RWPE2 (cell line): ENCODE measurements at places on chromosomes 12 and 14.
A peak's percentile ranks its signal among the peaks of the same experiment; 100 is the strongest.

DNA sequence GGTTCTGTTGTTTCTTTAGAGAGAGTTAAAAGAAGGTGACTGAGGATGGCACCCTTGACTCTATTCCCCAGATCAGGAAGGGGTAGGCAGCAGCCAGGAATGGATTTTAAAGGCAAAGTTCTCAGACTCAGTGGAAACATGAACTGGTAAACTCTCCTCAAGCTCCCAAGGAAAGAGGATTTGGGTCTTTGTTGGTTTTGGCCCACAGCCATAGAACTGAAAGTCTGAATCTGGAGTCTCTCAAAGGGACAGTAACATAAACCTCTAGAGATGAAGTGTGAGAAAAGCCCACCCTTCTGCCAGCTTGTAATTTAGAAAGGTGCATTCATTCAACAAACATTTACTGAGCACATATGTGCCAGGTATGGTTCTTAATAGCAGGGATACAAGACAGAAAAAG is 28.6 kb upstream of the BLTP3B start:
- DNase-seq: no peak

DNA sequence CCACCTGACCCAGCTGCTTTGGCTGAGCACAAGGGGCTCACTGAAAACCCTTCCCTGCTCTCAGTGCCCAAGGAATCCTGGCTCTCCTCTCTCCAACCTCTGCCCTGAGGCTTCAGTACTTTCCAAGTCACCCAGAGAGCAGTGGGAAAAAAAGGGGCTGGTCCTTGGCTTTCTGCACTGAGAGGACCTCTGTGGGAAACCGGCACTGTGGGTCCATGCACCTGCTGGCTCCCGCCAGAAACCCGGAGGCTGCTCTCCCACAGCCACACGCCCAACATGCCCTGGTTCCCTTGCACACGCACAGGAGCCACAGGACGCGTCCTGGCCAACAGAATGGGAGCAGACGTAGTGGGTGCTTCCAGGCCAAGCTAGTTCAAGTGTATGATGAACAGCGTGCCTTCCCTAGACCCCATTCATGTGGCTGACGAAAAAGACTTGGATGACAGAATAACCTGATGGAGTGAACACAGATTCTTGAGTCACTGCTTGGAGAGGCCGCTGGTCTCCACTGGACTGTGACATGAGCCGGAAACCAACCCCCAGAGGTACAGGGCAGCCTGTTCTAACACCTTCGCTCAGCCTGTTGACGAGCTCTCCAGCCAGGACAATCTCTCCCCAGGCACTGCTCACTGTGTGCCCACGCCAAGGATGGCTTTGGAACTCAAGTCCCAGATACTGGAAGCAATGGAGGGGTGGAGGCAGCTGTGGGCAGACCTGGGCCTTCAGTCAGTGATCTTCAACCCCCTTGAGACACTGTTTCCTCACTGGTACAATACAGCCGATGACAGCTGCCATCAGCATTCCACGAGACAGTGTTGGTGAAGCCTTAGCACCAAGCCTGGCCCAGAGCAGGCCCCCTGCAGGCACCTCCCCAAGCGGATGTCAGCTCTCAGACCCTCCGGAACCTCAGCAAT is 87.7 kb downstream of the ITPK1 start:
- DNase-seq: no peak

GRCh38 chr14:55306938-55307589 is 35.8 kb downstream of the FBXO34 start:
- DNase-seq: no peak

- DNase-seq: no peak
Observed at GRCh38 chr12:105233041-105233905, 2.7 kb downstream of the APPL2 start.

DNA sequence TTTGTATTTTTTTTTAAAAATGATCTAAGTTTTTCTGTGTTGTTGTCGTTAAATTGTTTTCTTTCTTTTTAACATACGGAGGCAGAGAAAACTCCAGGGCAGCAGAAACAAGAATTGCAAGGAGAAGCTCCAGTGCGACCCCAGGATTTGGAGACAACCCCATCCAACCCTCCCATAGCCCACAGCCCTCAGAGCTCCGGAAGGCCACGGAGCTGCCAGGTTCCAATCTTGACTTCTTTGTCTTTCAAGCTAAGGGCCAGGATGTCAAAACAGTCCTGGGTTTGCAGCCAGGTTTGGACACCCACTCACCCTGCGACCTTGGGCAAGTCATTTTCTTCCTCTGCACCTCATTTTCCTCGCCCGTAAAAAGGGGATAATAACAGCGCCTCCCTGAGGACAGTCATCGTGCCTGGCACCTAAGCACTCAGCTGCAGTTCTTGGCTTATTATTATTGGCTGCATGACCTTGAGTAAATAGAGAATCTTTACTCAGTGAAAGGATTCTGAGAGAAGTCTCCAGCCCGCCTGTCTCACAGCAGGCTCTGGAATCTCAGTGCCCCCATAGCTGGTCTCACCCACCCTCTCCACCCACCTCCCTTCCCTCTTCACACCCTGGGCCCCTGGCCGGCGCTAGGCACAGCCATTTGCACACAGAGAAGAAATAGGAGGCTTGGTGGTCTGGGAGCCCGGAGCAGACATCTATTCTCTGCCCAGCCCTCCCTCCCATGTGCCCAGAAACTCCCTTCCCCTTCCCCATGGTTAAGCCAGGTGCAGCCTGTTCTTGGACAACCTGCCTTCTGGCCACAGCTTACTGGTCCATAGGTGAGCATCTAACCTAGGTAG is 79.4 kb upstream of the BCL11B start:
- DNase-seq: no peak

DNA sequence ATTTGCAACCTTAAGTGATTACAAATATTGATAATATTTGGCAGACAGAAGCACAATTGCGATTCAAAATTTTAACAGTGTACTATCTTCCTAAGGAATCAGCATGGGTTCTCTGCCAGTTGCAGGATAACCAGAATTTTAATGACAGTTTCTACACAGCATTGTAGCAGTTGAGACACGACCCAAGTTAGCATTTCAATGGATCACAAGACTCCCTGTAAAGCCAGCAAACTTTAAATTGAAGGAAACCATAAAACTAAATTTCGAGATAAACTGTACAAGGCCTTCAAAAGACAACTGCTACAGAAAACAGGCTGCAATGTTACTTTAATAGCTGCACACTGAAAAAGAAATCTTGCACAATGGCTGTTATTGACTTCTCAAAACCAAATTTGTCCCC is 154.9 kb downstream of the MED13L start:
- no peak for DNase-seq

- DNase-seq: no peak
Observed at GRCh38 chr12:27434673-27435565, 11.6 kb upstream of the SMCO2 start.

GRCh38 chr14:80447392-80447791 is 236.1 kb upstream of the DIO2 start:
- no peak for DNase-seq

- DNase-seq: no peak
Observed at GRCh38 chr12:6810758-6811157, 10.9 kb upstream of the GPR162 start.

DNA sequence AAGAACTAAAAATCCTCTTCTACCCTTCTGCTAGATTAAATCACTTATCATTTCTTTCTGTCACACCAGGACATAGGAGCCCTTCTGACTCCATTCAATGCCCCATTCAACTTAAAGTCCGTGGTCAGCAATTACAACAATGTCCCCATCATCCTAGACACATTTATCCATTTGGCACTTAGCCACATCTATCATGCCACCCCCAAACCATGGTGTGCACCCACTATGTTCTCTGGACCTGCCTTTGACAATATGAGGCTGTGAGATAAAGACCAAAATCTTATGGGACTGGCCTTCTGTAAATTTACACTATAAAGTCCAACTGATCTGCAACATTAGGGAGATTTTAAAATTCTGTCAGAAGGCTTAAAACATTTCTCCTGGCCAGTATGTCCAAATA is 104.4 kb downstream of the SSPN start:
- no peak for DNase-seq

- DNase-seq: peak; percentile 97
Observed at GRCh38 chr12:109461846-109462756, 15.0 kb downstream of the KCTD10 start.

DNA sequence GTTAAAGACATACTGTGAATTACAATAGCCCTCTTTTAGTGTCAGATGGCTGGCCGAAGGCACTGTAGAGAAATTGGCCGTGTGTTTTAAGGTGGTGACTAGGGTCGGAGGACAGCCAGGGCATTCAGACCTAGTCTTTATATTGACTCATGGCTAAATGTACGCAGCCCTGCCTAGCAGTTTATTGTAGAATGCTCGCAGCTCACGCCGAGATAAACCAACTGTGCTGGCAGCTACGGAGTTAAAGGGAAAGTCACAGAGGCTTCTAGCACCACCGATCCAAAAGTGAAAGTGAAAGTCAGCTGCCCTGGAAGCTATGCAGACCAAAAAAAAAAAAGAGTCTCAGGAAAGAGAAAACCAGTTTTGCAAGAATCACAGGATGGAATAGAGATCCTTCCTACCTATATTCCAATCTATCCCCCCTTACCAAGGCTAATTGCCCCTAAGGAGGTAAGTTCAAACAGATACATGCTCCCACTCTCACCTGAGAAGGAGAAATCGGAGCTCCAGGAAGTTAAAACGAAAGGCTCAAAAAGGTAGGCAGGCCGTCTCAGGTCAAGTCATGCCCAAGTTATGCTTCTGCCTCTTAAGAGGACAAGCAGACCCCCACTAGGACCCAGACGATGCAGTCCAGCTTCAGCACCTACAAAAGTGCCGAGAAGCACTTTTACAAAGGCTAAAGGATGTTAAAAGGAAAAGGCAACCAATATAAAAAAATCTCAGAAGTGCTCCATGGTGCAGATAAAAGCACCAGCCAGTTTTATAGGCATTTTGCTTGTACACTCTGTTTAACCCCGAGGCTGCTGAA is 24.8 kb downstream of the KLRK1 start:
- DNase-seq: no peak

GRCh38 chr14:69986336-69986735 is 107.1 kb downstream of the SMOC1 start:
- DNase-seq: no peak

DNA sequence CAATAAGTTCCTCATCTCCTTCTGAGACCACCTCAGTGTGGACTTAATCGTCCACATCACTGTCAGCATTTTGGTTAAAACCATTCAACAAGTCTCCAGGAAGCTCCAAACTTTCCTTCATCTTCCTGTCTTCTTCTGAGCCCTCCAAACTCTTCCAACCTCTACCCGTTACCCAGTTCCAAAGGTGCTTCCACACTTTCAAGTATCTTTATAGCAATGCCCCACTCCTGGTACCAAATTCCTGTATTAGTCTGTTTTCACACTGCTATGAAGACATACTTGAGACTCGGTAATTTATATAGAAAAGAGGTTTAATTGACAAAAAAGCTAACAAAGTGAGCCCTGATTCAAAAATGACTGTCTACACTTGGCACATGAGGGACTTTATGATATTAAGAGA is 22.8 kb downstream of the EMP1 start:
- DNase-seq: no peak

- DNase-seq: no peak
Observed at GRCh38 chr12:116964054-116965050, 53.6 kb downstream of the FBXW8 start.

- no peak for DNase-seq
Observed at GRCh38 chr12:27217590-27217989, 26.5 kb upstream of the STK38L start.

DNA sequence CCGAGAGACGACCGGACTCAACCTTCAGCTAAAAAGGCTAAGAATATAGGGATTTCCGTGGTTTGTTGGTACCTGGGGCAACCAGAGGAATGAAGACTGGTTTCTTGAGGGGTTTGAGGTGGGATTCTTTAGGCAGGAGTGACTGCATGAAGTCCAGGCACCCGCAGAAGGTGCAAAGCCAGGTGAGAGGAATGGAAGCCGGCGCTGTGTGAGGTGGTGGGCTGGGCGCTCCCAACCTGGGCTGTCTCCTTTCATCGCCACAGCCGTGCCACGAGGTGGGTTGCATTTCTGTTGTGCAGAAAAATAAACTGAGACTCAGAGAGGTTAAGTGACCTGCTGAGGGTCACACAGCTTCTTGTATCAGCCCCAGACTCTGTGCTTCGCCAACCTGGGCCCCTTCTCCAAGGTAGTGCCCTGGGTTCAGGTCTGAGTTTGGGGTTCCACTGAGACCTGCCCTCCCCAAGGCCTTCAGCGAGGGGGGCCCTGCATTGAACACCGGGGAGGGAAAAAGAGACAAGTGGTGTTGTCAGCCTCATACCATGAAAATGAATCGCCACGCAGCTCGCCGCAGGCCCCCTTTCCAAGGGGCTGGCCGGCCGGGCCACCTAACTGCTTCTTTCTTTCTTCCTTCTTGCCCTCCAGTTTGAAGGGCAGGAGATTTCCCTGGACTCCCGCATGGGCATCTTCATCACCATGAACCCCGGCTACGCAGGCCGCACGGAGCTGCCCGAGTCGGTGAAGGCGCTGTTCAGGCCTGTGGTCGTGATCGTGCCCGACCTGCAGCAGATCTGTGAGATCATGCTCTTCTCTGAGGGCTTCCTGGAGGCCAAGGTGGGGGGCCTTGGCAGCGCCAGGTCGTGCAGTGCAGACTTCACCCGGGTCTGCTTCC is 88.4 kb downstream of the DNAH10 start:
- no peak for DNase-seq

GRCh38 chr12:63150713-63151622 is at the start of gene AVPR1A:
Gene AVPR1A, minus strand, starts transcription at chr12:63151201. Its CDS starts 365 bp downstream, at chr12:63150836.
- DNase-seq: peak; percentile 41

GRCh38 chr12:639566-639965 is 23.7 kb downstream of the NINJ2 start:
- DNase-seq: no peak

DNA sequence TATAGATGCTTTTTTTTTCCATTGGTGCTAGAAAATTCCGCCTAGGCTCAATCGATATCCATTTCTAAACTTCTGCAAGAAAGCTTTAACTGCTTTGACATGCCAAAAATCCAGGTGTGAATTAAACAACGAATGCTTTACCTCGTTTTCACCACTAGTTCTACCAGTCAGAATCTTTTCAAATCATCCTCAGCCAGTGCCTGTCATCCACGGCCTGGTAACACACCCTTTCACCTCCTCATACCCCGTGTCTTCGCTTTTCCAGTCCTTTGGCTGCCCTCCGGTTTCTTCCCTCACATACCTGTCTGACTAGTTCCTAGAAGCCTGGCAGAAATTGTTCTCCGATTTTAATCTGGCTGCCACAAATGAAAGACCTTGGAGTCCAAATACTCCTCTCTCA is 1.4 kb upstream of the PHC1 start:
- DNase-seq: no peak

DNA sequence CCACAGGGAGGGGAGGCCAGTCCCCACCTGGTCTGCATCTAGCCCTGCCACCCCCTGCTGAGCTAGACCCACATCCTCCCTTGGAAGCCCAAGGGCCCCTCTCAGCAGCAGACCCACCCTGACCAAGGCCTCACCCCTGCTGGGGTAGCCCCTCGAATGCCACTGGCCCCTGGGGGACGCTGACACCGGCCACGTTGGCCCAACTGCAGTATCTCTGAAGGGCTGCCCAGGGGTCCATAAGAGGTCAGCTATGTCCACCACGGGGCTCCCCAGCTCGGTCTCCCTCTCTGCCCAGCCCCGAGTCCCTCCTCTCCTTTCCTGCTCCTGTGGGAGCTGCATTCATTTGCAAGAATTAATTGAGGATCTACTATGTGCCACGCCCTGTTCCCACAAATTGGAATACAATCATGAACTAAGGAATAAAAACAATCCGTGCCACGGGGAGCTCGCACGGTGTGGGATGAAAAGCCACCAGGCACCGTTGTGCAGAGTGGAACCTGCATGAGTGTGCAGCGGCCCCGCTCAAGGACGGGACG is 71.4 kb downstream of the GALNT9 start:
- no peak for DNase-seq
